Stimulated activated CD8-positive, alpha-beta memory T cell treated with anti-CD3 and anti-CD28 coated beads, Interleukin-12 subunit alpha, Interleukin-12 subunit beta, amount 100 ng/mL, for 1 hour (primary cell): ENCODE measurements at places on chromosomes 7 and 10.

- DNase-seq = no peak
These were observed 229.3 kb upstream of the KMT2E start for GRCh38 chr7:104784686-104785085.

DNA sequence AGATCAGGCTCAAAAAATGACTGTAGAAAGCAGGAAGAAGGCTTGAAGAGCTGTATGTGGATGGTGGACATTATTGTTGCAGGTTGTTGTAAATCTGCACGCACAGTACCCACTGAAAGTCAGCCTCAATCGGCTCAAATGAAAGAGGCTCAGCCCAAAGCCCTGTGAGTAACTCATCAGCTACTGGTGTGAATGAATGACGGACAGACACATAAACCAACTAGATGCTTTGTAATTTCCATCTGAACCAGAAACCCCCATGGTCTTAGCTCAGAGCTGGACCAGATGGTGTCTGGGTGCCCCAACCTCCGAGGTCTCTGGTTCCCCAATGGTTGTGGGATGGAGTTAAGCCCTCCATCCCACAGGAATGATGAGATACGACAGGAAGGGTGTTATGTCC is 7.4 kb downstream of the CALN1 start:
- DNase-seq = no peak

DNA sequence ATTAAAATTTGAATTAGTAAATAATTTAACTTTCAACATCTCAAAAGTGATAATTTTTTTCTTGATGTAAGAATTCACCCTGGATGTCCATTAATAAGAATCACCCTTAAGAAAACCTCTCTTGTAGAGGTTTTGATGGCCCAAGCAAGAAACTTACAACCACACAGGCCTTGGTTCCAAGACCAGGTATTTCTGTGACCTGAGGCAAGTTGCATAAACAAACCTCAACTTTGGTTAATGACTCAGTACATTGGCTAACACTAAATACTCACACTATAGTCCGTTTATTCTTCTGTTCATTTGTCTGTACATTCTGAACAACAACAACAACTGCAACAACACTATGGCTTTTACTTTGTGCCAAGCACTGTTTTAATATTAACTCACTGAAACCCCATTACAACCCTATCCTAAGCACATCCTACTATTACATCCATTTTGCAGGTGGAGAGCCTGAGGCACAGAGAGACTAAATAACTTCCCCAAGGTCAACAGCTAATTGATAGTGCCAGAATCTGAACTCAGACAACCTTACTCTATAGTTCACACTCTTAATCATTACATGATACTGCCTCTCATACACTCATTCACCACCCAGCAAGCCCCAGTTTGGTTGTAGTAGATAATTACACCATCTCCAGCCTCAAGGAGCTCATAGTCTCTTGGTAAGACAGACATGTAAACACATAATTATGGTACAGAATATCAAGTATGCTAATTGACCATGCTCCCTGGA is 6.6 kb downstream of the ANK3 start:
- no peak for DNase-seq

GRCh38 chr7:151744656-151745638 is 132.0 kb downstream of the PRKAG2 start:
- no peak for DNase-seq

DNA sequence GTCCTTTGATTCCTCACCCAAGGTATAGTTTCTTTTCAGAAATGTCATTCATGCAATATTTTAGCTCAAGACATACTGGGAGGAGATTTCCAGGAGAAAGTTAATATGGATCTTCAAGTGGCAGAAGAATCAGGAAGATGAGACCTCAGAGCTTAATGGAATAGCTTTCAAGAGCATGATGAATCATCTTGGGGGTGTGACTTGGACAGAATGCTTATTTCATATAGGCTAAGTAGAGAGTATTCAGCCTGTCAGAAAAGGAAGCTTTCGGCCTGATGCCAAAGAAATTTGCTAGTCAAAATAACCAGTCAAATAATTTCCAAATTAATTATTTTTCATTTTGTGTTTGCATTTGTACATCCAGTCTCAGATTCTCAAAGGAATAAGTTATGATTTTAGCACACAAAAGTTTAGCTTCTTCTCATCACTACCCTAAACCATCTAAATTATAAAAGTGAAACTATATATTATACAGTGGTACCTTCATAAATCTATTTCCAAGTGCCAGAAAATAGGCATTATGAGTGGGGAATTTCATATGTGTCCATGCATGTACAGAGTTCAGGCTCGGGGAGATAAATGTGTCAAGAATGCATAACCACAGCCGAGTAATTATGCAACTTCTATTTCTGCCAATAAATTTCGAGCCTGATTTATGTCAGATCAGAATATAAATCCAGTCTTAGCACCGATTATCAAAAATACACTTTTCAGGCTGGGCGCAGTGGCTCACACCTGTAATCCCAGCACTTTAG is 27.3 kb upstream of the CALD1 start:
- DNase-seq = no peak

- no peak for DNase-seq
These were observed 78.7 kb downstream of the BEND7 start for GRCh38 chr10:13450069-13450468.

- no peak for DNase-seq
These were observed 49.7 kb downstream of the UNC5B start for GRCh38 chr10:71262027-71262426.

DNA sequence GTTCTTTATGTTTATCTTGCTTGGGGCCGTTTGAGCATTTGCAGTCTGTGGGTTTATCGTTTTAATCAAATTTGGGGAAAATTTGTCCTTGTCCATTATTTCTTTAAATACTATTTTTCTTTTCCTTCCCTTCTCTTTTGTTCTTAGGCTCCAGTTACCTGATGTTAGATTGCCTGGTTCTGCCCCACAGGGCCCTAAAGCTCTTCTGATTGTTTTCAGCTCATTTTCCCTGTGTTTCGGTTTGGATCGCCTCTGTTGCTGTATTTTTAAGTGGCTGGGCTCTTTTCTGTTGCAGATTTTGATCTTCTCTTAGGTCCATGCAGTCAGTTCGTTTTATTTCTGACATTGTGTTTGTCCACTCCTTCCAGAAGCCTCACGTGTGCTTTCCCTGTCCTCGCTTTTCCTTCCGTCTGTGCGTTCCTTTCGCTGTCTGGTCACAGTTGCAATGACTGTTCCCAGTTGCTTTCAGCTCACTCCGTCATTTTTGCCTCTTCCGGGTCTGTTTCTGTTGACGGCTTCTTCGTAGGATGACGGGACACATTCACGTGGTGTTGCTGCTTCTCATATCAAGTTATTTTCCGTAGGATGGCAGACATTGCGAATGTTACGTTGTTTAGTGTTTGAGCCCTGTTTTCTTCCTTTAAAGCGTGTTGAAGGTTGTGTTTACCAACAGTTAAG is 111.4 kb downstream of the INPP5A start:
- no peak for DNase-seq
